ENCODE measurements at places on chromosomes 7 and 10.

DNA sequence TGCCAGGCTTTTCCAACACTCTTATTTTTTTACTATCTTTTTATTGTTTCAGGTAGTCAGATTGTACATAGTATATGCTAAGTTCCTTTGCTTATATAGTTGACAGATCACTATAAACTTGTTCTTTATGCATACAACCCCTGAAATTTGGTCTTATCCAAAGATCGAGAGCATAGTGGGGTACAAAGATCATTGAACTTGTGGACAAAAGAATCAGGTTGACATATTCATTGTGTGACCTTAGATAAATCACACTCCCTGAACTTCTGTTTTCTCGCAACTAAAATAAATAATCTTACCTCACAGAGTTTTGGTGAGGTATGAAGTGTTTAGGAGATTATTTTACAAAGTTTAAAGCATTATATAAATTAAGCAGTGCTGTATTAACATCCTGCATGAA, 22.1 kb downstream of the ZNF277 start:
- no peak for DNase-seq

DNA sequence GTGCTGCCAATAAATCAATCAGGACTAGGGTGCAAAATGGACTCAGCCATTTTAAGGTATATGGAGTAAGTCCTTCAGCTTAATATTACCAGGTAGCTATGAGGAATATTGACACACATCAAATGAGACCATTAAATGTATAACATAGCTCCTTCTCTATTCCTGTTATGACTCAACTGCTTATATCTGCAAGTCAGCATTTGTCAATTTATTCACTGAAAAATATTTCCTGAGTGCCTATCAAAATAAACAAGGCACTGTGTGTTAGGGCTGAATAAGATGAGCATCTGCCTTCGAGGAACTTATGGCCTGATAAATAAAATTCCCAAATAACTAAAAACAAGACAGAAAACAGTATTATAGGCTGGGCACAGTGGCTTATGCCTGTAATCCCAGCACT, 113.8 kb downstream of the CDK6 start:
- DNase-seq = no peak

GRCh38 chr10:99685597-99685967, 26.3 kb downstream of the ENTPD7 start:
- DNase-seq = no peak

GRCh38 chr10:24952143-24952706, at the start of gene PRTFDC1:
Gene PRTFDC1, minus strand, starts transcription at chr10:24952606. Its CDS starts 31 bp downstream, at chr10:24952575.
- DNase-seq = peak; percentile 11

- DNase-seq = no peak
Observed at GRCh38 chr7:93430917-93431588, 143.5 kb downstream of the CALCR start.

DNA sequence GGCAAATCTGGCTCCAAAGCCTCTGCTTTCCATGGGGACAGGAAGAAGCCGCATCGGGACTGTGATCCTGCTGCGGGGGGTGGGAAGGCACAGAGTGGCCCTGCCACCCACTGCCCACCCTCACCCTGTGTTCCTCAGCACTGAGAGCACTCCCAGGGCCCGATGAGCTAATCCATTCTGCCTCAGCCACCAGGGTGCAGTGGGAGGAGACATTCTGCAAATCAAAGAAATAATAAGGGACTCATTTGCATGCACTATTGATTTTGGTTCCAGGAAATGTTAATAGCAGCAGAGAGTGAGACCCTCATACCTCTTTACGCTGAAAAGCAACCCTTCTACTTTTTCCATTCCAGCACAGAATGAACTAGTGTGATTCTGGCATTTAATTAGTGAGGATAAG, 572.8 kb downstream of the INHBA start:
- DNase-seq = no peak

DNA sequence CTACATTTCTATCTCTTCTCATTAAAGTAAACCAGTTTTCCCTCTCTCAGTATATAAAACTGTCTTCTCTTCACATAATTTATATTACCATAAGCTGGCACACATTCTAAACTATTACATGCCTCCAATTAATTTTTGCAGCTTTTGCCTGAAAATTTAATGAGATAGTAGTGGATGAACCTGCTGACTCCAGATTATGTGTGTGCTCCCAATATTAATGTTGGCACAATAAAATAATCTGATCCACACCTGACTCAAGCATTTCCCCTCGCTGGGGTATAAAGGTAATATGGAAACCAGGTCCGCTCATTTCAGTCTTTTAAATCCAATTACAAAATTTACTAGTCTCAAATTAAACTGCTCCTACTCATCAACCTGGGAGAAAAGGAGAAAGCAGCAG, 63.4 kb downstream of the CTBP2 start:
- no peak for DNase-seq

DNA sequence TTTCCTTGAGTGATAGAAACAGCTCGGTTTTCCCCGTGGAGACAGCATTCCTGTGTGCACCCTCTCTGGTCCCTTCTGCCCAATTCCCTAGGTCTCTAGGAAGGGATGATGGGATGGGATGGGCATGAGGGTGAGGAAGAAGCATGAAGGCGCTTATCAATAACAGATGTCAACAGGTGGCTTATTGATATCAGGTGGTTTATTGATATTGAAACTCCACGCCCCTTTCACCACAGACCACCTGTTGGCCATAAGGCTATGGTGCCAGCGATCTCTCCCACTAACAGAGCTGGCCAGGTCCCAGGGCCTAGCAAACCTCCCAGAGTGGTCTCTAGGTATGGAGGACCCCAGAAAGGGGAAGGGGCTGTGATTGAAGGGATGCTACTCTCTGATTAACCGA, 7.9 kb downstream of the MOSPD3 start:
- no peak for DNase-seq

DNA sequence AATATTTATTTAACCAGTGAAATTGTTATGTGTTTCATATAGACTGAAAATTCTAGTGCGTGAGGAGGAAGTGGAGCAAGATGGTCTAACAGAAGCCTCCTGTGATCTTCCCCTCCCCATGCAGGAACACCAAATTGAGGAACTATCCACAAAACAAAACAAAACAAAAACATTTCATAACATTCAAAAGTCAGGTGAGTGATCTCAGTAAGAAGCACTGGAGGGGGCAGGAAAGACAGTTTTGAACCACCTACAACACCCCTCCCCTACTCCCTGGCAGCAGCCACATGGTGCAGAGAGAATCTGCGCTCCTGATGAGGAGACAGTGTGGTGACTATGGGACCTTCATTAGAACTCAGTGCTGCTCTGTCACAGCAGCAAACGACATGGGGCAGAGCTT, 221.9 kb upstream of the SEMA3C start:
- no peak for DNase-seq

- DNase-seq = no peak
Observed at GRCh38 chr7:68700414-68700813, 897.9 kb upstream of the AUTS2 start.

DNA sequence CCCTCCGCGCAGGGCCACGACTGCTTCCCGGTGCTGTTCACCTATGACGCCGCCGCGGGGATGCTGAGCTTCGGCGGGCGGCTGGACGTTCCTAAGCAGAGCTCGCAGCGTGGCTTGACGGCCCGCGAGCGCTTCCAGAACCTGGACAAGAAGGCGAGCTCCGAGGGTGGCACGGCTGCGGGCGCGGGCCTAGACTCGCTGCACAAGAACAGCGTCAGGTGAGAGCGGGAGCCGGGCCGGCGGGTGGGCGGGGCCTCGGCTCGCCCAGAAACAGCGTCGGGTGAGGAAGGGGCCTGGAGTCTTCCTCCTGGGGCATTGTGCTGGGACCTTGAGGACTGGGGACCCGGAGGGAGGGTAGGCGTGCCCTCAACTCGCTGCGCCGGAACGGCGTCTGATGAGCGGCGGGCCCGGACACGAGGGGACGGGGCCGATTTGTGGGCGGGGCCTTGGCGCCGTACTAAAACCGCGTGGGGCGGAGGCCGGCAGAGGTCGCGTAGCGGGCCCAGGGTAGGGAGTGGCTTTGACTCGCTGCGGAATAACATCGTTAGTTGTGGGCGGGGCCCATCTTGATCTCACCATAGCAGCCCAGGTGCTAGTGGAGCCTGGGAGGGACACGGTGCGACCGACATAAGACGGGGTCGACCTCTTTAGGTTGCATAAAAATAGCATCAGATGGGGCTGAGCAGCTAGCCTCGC, 15.6 kb downstream of the PDAP1 start:
- DNase-seq = peak; percentile 81

DNA sequence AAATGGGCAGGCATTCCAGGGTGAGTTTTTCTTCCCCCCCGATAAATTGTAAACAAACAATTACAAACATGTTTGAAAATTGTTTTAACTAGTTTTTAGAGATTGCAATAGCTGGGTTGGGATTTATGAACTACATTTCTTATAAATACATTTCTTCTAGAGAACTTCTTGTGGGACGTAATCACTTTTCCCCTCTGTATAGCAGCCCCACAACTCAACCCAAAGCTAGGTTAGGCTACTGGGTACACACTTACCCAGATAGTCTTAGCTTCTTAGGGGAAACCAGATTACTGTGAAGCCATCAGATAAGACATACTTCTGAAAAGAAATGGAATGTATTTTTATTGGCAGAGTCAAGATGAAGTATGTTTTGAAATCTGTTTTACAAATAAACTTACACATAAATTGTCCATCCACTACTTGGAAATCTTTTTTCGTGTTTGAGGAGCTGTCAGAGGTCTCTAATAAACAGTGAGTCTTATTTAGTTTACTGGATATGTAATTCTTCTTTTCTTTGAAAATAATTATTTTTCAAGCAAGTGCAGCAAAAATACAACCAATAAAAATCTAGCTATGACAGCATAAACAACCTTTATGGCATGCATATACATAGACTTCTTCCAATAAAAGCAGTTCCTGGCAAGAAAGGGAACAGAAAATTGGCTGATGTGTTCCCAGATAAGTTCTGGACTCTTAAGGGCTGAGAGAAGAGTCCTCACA, 8.0 kb upstream of the GLRX3 start:
- DNase-seq = no peak

- no peak for DNase-seq
Observed at GRCh38 chr10:34339816-34340553, 475.1 kb downstream of the PARD3 start.

GRCh38 chr10:69629897-69630650, at the start of gene FAM241B:
Gene FAM241B, plus strand, starts transcription at chr10:69630247. Its CDS starts 1,497 bp downstream, at chr10:69631744.
- DNase-seq = peak; percentile 68

GRCh38 chr7:157827045-157827862, 490.4 kb downstream of the DNAJB6 start:
- DNase-seq = no peak

DNA sequence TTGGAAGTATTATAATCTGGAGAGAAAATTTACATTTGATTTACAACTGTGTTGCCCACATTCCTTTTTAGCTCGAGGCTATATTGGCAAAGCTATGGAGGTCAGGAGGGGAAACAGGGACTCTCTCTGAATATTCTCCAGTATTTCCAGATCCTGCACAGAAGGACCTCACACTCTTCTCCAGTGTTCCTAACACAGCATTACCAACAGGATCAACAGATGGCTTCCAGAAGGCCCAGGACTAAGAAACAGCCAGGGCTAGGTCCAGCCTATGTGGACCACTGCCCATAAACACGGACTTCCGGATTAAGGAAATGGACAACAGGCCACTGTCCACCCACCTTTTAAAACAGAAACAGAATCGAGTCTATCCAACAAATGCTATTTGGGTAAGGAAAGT, 65.3 kb downstream of the CHCHD3 start:
- DNase-seq = no peak

DNA sequence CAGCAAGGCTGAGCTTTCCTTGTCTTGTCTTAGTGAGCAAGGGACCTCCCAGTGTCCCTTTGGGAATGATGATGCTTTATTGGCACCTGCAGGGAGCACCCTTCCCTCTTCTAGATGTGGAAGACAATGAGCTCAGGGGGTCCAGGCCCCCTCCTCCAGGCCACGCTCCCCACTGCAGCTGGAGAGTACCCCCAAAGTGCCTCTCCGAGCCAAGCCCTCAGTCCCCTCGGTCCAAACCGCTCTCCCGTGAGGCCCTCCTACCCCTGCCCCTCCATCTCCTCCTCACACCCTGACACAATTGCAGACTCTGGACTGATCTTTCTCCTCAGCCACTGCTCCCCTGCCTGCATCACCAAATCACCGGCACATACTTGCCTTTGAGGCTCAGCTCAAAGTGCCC, 16.7 kb downstream of the RBP3 start:
- no peak for DNase-seq

GRCh38 chr7:143362131-143363015, at the start of gene FAM131B:
Gene FAM131B, minus strand, starts transcription at chr7:143362713. Its CDS starts 110 bp downstream, at chr7:143362603.
- DNase-seq = peak; percentile 29

DNA sequence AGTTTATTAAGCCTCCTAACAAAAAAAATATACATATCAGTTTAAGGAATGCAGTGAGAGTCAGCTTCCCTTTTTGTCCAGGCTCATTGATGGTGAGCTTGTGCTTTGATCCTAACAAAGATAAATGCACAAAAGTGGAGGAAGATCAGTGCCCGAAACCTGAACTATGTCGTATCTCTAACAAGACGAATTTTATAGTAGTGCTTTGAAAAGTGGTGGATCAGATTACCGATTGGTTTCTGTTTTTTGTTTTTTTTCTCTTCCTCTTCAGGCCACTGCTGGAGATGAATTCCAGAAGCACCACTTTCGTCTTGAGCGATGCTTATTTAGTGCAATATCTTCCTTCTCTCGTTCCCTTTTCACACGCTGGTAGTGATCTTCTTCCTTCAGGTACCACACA, 72.8 kb downstream of the RHOBTB1 start:
- DNase-seq = no peak

DNA sequence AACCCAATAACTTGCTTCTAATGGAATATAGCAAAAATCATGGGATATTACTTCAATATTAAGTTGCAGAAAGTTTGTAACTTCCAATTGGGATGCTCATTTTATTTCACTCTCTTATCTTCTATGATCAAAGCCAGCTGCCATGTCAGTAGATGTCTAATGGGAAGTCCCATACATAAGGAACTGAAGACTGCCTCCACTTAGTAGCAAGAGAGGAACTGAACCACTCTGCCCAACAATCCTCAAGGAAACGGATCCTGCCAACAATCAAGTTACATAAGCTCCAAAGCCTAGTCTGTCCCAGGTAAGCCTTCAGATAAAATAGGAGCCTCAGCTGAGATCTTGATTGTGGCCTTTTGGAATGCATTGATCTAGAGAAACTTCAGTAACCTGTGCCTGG, 431.5 kb upstream of the PCDH15 start:
- DNase-seq = no peak
